M059J (cell line): ENCODE measurements at places on chromosomes 1 and 21.
A peak's percentile ranks its signal among the peaks of the same experiment; 100 is the strongest.

GRCh38 chr1:246069581-246069980 lies 437.5 kb downstream of the SMYD3 start:
- no peak for DNase-seq

GRCh38 chr1:224052772-224053171 lies 61.1 kb upstream of the FBXO28 start:
- DNase-seq = peak; percentile 83

GRCh38 chr1:179017383-179018326 lies 8.0 kb upstream of the FAM20B start:
- DNase-seq = peak; percentile 65

- no peak for DNase-seq
Observed at GRCh38 chr1:167272369-167272957, 51.8 kb downstream of the POU2F1 start.

GRCh38 chr1:245999697-246000637 lies 507.1 kb downstream of the SMYD3 start:
- no peak for DNase-seq

GRCh38 chr1:219329578-219329977 lies 155.9 kb downstream of the LYPLAL1 start:
- peak; percentile 60 for DNase-seq

GRCh38 chr1:184656221-184656620 lies 98.4 kb downstream of the EDEM3 start:
- DNase-seq = no peak

DNA sequence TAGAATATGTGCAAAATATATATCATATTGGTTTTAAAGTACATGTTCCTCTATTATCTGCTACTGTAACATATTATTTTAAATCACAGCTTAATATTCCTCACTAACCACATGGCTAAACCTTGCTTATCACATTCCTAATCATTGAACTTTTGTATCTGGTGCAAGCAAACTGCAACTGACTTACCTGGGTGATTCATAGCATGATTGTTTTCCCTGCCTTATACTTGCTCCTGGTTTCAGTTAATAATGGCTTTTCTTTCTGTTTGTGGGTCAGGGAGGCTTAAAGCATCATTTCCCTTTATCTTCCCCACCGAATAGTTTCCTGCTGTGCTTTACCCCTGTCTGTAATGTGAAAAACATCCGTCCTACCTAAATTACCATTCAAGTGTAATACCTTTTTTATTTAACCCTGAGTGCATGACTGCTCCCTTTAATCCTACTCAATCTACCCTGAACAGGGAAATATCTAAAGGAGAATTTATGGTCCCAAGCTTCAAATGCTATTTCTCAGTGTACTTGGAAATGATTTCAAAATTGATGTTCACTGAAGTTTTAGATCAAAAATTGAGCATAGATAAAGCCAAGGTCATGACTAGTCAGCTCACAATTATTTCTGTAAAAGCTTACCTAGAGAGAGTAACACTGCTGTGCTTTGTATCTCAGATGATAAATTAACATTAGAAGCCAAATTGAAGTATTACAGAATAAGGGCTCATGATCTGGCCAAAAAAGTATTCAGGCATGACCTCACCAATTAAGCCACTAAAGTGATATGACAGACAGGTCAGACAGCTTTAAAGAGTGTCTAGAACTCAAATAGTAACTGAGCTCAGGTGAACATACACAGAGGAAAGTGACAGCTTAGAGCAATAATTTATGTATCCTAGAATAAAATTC lies 507.1 kb downstream of the BRINP3 start:
- no peak for DNase-seq

DNA sequence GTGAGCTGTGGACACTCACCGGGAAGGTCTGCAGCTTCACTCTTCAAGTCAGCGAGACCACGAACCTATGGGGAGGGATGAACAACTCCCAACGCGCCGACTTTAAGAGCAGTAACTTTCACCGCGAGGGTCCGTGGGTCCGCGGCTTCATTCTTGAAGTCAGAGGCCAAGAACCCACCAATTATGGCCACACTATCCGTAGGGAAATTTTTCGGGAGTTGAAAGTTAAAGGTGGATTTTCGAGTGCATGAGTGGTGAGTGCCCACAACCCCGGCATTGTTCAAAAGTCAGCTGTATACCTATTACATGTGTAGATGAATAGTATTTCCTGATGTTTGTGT lies 19.7 kb downstream of the EXOC8 start:
- no peak for DNase-seq

DNA sequence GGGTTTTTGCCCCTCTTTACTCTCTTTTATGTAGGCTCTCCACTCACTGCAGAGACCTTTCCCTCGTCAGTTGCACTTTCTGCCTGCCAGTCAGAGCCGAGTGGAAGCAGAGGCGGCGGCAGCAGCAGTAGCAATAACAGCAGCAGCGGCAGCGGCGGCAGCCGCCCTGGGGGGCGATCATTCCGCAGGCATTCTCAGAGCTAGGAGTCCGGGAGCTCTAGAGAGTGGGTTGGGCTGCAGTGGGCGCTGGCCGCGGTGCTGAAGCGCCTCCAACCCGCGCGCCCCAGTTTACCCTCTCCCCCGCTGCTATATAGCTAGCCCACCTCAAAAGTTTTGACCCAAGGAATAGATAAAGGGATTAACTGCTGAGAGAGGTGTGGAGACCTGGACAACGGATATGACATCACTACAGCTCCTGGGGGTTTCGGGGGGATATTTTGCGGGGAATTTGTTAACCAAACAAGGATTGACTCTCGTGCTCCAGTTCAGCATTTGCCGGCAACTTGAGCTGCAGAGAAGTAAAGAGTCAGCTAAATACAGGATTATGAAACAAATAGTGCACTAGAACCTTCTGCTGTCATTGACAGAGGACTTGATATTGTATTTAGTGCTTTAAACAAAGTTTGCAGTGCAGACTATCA lies at the start of gene OLFM3:
TSS of gene OLFM3 (minus strand) at position 102 of the 641 bp plus-strand sequence.
- no peak for DNase-seq

- DNase-seq = peak; percentile 94
Observed at GRCh38 chr1:53552146-53552861, 93.1 kb downstream of the DMRTB1 start.

DNA sequence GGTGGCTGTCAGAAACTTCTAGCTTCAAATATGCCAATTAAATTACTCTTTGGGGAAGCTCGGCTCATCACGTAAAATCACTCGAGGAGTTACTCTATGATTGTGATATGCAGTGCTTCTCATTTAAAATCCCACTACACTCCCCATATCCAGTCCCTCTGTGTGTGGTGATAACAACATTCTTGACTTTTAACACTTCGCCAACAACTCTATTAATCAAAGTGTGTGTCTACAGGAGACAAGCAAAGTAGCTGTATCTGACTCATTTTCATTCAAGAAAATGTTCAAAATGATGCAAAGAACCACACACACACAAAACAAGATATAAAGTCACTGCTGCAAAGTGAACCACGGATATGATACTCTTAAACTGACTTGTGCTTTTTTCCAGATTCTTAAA lies 341.3 kb downstream of the DSCAM start:
- no peak for DNase-seq

DNA sequence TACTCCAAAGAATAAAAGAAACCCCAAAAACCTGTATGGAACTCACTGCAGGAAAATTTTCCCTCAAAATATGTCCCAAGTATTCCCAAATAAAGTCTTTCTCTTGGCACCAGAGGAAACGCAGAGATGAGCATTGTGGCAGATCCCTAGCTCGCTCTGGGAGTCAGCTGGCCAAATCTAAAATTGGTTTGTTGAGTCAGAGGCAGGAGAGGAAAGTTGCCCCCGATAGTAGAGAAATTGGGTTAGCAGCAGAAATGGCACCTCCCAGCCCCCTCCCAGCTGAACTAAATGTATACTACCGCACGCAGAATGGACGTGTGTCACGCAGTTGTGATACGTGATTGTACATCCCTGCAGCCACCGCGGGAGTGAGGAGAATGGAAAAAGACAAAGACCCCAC lies 39.9 kb upstream of the TARBP1 start:
- no peak for DNase-seq

- DNase-seq = no peak
Observed at GRCh38 chr1:211287218-211287617, 28.1 kb downstream of the RCOR3 start.

GRCh38 chr21:34930971-34931370 lies 118.1 kb downstream of the RUNX1 start:
- DNase-seq = peak; percentile 54

GRCh38 chr1:242522996-242523718 lies 1.3 kb downstream of the PLD5 start:
- DNase-seq = no peak
